ENCODE measurements at places on chromosomes 5 and 9. TPM values are rescaled to one million over a fixed set of nuclear protein-coding genes. Genes with fewer than 3 reads are reported as not detected.

GRCh38 chr5:90802474-90803317 is 244.1 kb downstream of the ADGRV1 start:
- DNase-seq = peak; percentile 41

SERF1A gene
- 0.71 TPM for total RNA-seq

DNA sequence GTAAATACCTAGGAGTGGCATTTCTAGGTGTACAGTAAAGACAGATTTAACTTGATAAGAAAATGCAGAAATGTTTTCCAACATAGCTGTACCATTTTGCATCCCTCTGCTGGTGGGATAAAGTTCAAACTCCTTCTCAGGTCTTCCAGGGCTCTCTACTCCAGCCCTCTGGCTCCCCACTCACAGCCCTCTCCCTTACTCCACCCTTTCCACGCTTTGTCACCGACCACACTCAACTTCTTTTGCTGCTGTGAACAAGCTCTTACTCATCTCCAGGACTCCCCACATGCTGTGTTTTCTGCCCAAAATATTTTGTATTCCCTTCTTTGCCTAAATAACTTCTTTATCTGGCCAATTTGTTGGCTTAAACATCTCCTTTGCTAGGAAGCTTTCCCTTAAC is 90.6 kb upstream of the OSMR start:
- DNase-seq = no peak

GRCh38 chr5:125450771-125451170 is 704.3 kb upstream of the ZNF608 start:
- no peak for DNase-seq

DNA sequence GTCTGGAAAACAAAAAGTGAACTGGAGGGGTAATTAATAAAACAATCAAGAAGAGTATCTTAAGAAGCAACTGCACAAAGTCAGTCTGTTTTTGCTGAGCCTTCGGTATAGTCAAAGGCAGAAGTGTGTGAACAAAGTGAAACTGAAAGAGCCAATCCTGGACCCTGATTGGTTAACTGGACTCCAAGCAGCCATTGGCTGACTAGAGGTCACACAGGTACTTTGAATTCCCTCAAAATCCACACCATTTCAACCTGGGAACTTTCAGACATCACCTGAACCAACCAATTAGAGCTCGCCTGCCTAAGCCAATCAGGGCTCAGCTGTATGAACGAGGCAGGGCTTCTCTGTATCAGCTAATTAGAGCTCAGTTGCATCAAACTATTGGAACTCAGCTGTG is 286.7 kb downstream of the TLE4 start:
- peak; percentile 1 for DNase-seq

FAM120AOS gene
- total RNA-seq = 39.6 TPM

GRCh38 chr9:109499631-109500410 is 1.7 kb upstream of the PTPN3 start:
- no peak for DNase-seq

DNA sequence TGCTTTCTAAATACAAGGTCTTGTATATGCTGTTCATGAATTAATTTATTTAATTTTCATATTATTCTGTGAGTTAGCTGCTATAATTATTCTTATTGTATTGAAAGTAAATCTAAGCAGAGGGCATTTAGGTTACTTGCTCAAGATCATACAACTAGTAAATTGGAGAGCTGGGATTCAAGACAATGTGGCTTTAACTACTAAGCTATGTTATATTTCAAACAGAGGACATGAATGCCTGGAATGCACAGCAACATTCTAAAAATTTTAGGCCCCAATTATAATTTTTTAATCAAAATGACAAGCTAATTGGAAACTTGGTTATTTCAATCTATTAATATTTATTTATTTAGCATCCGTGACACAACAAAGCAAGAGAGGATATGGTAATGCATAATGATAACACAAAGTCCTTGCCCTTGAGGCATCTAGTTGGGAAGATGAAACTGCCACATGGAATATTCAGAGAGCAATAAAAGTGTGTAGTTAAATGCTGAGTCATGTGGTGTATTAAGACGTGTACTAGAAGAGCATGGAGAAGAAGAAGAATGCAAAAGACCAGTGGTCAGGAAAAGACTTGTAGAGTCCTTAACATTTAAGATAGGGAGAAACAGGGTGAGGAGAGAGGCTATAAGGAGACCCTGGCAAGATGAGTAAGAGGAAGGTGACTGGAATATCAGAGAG is 24.4 kb downstream of the CTXN3 start:
- no peak for DNase-seq

CCL27 gene
- total RNA-seq = not detected

DNA sequence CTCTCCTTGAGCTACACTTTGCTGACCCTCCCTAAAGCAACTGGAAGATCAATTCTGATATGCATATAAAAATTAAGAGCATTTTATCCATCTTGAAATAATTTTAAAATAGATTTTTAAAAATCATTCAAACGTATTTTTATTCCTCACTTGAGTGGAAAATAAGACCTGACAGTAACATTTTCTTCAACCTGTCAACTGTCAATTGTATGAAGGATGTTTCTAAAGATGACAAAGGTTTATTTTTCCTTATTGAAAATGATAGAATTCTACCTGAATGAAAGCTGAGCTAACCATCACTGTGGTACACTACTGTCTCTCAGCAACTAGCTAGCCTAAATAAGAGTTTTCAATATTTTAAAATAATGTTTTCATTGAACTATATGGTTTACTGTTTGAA is 7.0 kb downstream of the EFNA5 start:
- DNase-seq = no peak

GRCh38 chr9:121348221-121348620 is 21.8 kb downstream of the STOM start:
- DNase-seq = no peak

Measured in K562 (cell line).